Activated CD4-positive, alpha-beta T cell treated with anti-CD3 and anti-CD28 coated beads for 48 hours (primary cell): ENCODE measurements at places on chromosomes 5 and 9.
A peak's percentile ranks its signal among the peaks of the same experiment; 100 is the strongest.

GRCh38 chr5:17235731-17236330, 18.4 kb downstream of the BASP1 start:
- DNase-seq: no peak

- DNase-seq: no peak
These were observed 431.4 kb upstream of the CCNG1 start for GRCh38 chr5:163005949-163006348.

DNA sequence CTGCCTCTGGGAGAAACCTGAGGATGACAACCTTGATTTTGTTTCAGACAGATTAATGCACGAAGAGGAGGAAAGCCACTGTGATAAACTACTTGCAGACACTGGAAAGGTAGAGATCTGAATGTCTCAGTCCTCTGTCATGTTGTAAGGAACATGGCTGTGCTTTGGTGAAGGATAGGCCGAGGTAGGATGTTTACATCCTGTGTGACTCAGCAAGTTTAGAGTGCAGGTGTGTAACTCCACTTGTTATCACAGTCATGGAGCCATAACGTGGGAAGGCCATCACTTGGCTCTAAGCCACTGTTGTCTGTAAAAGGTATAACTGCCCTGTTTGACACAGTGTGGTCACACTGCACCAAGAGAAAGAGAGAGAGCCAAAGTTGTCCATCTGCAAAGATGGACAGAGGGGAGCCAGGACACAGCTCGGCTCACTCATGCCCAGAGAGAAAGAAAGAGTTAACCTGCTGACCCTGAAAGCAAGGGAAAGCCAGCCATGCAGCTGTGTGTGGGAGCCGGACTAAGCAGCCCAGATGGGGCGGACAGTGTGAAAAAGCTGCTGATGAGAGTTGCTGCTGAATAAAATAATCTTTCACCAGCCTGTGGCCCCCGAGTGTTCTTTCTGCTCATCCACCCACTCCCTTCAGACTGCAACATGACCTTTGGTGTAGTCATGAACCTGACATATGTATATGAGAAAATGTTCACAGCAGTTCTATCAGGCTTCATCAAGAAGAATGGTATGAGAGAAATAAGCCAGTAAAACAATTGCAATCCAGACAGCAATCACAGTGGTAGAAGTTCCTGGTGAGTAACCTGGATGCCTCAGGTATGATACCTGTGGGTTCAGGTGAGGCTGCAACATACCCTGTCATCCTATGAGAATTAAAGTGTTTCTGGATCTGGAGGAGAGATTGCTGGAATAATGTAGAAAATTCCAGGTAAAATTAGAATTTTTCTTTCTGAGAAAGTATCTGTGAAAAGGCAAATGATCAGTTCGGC, 115.9 kb downstream of the TARS1 start:
- DNase-seq: no peak

GRCh38 chr9:2290382-2290781, 275.2 kb downstream of the SMARCA2 start:
- DNase-seq: no peak

DNA sequence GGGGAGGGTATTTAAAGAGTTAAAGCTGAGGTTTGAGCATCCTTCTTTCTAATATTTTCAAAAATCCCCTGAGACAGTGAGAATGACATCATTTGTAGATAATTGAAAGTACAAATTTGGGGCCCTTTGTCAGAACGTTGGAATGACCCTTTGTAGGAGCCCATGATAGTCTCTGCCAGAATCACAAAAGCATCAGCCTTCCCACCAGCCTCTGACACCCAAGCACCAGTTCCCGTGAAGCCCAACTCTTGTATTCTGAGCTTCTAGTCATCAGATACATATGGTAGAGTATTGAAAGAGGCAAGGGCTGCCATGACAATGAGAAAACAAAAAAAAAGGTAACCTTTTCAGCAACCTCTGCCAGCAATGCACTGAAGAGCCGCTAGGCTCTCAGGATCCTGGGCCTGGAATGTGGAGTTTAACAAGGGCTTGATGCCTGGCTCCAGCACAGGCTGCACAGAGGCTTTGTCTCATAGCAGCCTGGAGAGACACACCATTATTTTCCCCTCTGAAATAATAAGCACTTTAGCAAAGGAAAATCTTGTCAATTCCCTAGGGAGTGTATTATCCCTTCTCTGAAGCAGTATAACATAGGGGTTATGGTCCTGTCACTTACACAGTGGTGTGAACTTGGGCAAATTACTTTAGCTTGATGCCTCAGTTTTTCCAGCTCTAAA, 114.4 kb downstream of the ZNF608 start:
- DNase-seq: no peak

DNA sequence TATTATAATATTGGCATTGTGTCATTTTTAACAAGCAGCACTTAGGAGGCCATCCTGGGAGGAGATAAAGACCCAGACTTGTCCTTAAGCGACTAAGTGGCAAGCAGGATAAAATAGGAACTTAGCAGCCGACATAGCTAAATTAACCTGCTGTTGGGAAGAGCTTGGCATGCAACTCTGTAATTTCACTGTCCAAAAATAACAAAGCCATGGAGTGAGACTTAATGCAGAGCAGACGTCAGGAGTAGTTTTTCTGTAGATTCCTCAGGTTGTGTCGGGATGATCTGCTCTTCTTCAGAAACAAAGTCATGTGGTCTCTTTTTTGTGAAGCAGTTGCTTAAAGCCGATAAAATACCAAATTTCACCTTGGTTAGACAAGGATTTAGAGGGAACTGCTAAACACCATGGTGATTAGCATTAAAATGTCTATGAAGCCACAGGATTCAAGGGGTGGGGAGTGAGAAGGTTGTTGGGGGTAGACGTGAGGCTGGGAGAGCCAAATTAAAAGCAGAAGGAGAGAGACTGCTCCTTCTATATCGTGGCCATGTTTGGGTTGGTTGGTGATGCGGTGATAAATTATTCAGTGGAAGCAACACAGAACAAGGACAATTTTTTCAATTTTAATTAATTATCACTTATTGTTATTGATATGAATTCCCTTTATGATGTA, 303.0 kb downstream of the CSNK1G3 start:
- DNase-seq: no peak

DNA sequence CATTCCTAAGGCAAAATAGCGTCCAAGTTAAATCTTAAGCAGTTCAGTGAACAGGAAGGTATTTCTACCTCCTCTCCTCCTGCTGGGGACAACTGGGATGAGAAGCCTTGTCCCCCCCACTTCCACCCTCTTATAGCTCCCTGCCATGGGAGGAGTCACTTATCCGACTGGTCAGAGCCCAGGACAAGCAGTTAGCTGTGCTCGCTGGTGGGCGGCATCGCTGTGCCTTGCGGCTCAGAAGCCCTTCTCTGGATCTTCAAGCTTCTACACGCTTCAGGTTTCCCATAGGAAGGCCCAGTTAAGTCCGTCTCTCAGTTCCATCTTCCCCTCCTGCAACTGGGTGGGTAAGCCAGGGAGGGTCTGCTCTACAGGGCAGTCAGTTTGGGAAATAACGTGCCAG, 77.2 kb downstream of the PAX5 start:
- no peak for DNase-seq

GRCh38 chr5:170430866-170431437, 41.8 kb upstream of the KCNMB1 start:
- no peak for DNase-seq

GRCh38 chr5:118611332-118611945, 376.9 kb downstream of the DTWD2 start:
- DNase-seq: peak; percentile 4

- DNase-seq: no peak
These were observed 201.5 kb upstream of the S1PR3 start for GRCh38 chr9:88789785-88790184.

DNA sequence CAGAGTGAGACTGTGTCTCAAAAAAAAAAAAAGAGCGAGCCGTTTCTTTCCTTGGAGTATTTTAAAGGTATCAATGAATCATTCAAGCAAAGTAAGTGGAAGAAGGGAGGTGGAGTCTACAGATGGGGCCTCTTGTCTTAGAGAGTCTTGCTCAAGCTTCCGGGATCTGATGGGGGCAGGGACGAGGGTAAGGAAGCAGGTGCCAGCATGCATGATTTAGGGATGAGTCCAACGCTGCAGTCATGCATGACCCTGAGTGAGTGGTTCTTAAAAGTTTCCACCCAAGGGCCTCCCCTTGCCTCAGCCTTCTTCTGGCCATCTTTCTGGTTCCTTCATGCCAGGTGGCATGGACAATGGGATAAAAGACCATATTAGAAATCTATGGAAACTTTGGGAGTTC, 79.6 kb downstream of the MYO10 start:
- no peak for DNase-seq

DNA sequence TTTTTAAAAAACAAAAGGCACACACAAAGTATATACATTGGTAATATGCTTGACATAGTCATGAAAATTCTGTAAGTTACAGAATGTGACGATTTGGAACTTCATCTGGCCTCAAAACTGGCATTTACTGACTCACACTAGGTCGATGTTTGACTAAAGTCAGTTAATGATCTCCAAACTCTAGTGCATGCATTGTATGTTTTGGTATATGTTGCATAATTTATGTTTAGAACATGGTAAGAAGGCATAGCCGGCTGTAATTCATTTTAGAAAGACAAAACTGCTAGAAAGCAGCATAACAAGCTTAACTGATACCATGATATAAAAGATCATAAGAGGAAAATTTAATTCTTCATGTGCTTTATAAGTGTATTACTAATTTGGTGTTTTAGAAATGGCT, 58.6 kb upstream of the RICTOR start:
- no peak for DNase-seq

- no peak for DNase-seq
These were observed 612.1 kb upstream of the CDH6 start for GRCh38 chr5:30581198-30581935.

DNA sequence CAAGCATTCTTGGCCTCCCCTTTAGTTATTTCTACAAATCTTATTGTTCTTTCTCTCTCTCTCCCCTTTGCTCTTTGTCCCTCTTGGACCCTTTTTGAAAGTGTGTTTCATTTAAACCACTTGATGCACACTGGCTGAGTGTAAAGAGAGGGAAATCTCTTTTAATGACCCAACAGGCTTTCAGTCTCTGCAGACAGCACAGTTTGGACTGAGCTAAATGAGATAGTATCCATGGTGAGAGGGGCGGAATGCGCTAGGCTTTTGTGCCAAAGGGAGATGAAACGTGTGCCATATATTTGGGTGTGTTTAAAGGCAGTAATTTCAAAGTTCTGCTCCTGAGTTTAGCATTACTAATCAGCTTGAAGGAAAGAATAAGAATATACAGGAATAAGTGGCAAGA, 184.9 kb downstream of the PCSK1 start:
- DNase-seq: no peak

DNA sequence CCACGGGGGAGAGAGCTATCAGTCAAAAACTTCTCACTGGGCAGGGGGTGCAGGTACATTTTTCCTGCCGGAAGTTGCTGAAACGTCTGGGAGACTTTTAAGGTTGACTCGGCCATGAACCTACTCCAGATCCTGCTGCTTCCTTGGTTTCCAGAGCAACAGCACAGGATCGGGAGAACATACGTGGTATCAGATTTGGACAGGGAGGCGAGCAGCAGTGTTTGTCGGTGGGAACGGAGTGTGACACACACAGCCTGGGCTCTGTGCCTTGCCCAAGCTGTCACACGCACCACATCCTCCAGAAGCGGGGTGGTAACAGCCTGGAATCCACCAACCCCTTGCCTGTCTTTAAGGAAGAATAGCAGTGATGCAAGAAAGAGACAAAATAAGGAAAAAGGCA, 276.5 kb downstream of the SLIT3 start:
- DNase-seq: no peak

DNA sequence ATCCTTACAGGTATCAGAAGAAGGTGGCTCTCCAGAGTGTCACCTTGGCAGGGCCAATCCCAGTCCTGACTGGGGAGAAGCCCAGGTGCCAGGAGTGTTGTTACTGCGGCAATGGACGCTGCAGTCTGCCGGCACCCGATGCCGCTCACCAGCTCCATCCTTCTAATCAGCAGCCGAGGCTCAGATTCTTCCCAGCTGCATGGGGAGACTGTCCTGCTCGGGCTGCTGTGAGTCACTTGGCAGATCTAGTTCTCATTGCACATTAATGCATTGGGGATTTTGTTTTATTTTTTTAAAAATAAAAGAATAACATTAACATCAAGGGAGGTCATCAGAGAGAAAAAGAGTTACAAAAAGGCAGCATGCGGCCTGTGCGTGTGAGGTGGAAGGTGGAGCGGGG, 115.8 kb downstream of the MTX3 start:
- no peak for DNase-seq

GRCh38 chr9:20361656-20362570, 260.4 kb downstream of the MLLT3 start:
- no peak for DNase-seq

DNA sequence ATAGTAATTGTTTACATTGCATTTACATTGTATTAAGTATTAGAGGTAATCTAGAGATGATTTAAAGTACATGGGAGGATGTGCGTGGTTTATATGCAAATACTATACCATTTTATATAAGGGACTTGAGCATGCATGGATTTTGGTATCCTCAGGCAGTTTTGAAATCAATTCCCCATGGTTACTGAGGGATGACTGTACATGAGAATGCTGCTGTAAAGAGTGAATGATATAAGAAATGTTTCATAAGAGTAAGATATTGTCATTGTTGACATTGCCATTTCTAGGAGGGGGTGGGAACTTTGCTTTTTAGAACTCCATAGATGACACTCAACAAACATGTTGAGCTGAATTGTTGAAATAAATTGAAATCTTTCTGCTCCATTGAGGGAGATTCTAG, 185.0 kb downstream of the SEMA6A start:
- no peak for DNase-seq

DNA sequence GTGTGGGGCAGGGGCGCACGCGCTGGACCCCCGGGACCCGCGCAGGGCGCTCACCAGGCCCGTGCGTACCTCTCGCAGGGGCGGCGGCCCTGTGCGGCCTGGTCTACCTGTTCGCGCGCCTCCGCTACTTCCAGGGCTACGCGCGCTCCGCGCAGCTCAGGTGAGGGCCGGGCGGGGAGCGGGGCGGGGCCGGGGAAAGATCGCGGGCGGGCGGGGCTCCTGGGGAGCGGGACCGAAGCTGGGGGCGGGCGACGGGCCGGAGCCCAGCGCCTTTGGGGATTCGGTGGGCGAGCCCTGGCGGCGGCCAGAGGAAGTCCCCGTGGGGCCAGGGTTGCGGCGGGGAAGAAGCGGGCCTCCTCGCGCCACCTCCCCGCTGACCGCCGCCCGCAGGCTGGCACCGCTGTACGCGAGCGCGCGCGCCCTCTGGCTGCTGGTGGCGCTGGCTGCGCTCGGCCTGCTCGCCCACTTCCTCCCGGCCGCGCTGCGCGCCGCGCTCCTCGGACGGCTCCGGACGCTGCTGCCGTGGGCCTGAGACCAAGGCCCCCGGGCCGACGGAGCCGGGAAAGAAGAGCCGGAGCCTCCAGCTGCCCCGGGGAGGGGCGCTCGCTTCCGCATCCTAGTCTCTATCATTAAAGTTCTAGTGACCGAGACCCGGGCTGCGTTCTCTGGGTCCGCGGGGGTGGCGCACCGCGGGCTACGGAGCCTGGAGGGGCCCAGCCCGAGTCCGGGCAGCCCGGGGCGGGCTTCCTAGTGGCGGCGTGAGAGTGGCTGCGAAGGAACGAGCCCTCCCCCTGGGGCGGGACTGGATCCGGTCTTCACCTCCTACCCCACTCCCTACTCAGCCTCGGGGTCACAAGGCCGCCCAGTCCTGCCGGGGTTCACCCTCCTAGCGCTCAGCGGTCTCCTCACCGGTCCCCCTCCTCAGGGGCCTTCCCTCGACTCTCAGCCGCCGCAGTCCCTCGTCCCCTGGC, 2.4 kb downstream of the LTC4S start:
- DNase-seq: peak; percentile 74
